ENCODE measurements at places on chromosomes 12 and 14. TPM values are rescaled to one million over a fixed set of nuclear protein-coding genes. Genes with fewer than 3 reads are reported as not detected.

DNA sequence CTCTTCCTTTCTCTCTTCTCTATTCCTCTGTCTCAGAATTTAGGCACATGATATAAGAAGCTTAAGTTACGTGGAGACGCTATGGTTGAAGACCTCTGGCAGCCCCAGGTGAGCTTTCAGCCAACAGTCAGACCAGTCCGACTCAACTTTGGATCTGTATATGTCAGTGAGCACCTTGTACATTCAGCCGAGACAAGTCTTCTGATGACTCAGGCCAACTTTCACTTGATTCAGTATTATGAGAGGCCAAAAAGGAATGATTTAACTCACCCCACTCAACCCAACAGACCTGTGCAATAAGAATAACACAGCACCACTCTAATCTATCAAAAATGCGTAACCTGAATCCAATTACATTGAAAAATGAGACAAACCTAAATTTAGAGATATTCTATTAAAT is 47.5 kb upstream of the FOXG1 start:
- DNase-seq, result no peak

NELL2 gene
- total RNA-seq, result 0.50 TPM

DNA sequence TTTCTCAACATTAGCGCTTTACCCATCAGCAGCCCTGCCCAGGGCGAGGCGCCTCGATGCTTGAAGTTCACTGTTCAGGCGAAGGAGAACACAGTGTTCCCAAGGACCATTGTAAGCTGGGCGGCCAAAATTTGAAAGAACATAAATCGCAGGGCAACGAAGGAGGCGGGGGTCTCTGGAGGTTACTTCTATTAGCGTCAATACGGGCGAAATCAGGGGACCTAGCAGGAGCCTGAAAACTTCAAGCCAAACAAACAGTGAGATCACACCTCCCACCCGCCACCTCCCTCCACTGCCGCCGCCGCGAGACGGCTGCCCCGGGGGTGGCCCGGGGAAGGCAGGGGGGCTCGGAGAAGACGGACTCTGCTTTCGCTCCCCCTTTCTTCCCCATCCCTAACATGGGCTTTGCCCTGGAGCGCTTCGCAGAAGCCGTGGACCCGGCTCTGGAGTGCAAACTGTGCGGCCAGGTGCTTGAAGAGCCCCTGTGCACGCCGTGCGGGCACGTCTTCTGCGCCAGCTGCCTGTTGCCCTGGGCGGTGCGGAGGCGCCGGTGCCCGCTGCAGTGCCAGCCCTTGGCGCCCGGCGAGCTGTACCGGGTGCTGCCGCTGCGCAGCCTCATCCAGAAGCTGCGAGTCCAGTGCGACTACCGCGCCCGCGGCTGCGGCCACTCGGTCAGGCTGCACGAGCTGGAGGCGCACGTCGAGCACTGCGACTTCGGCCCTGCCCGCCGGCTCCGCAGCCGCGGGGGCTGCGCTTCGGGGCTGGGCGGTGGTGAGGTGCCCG is at the start of gene PDZRN4:
Gene PDZRN4 (plus strand): TSS at position 263 of the 783 bp plus-strand sequence.
- DNase-seq, result peak; percentile 32

DNA sequence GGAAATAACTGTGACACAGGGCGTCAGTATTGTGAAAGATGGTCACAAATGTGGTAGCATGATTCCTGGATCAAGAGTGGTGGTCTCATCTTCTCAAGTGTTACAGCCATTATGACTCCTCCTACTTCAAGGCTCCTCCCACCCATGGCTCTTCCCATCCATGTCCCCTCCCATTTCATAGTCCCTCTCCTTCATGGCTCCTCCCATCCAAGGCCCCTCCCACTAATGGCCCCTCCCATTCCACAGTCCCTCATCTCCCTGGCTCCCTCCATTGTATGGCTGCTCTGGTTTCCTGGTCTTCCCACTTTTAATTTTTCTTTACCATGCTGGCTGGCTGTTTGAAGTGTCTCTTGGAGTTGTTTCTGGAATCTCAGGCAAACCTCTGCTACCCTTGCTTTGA is 1375.2 kb upstream of the TMEM132C start:
- DNase-seq, result no peak

TTC9 gene
- 0.67 TPM for total RNA-seq

DNA sequence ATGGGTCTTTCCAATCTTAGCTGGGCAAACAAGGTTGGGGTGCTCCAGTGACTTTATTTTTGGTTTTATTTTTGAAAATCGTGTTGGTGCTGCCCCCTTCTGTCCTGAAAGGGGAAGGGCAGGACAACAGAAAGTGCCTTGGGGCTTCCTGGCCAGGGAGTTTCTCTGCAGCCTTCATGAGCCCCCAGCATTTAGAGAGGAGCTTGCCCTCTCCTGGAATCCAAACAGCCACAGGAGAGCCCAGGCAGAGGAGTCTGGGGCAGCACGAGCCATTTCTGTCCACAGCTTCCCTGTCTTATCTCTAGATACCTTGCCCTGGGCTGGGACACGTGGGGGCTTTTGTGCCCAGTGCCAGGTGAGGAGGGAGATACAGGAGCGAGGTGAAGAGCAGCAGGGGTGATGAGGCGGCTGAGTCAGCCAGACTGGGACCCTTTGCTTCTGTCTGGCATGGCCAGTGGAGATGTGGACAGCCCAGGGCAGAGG is 4.4 kb upstream of the C1RL start:
- no peak for DNase-seq

SOAT2 gene
- total RNA-seq, result 0.12 TPM

GRCh38 chr14:63453443-63453936 is 89.7 kb downstream of the PPP2R5E start:
- no peak for DNase-seq

- DNase-seq, result peak; percentile 58
These were observed 172.9 kb downstream of the ZFP36L1 start for GRCh38 chr14:68619790-68620574.

DNA sequence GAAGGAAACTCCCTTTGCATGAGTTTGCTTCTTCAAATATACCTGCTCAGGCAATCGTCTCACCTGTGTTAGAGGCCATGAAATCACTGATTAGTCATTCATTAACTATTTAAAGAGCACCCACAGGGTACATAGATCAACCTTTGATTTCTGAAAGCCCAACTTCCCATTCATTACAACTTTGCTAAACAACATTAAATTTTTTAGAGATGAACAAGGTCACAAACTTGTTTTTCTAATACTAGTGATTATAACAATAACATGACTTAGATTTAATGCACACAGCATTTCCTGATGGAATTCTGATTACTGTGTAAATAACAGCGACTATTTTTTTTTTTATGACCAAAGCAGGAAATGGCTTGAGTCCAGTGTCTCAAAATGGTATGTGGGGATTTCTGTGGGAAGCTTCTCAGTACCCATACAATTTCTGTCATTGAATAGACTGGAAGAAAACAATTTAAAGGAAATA is 5.4 kb upstream of the ERO1A start:
- no peak for DNase-seq

KRT85 gene
- not detected for total RNA-seq

GRCh38 chr12:70619471-70620152 is 17.6 kb downstream of the PTPRB start:
- DNase-seq, result no peak

DNA sequence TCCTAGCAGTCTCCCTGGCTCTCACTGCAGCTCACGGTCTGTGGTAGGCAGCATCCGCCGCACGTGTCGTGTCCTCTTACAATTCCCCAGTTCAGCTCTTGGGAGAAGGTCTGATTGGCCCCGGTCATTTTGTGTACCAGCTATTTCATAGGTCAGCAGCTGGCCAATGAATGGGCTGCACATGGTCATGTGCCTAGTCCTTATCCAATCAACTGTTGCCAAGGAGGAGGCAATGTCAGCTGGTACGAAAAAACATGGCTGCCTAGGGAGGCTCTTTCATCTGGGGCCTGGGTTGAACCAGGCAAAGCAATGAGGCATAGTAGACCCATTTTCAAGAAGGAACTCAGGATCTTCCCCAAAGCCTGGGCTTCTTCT is 46.1 kb downstream of the RNFT2 start:
- DNase-seq, result no peak

GRCh38 chr12:19507823-19508222 is 68.5 kb downstream of the AEBP2 start:
- no peak for DNase-seq

DNA sequence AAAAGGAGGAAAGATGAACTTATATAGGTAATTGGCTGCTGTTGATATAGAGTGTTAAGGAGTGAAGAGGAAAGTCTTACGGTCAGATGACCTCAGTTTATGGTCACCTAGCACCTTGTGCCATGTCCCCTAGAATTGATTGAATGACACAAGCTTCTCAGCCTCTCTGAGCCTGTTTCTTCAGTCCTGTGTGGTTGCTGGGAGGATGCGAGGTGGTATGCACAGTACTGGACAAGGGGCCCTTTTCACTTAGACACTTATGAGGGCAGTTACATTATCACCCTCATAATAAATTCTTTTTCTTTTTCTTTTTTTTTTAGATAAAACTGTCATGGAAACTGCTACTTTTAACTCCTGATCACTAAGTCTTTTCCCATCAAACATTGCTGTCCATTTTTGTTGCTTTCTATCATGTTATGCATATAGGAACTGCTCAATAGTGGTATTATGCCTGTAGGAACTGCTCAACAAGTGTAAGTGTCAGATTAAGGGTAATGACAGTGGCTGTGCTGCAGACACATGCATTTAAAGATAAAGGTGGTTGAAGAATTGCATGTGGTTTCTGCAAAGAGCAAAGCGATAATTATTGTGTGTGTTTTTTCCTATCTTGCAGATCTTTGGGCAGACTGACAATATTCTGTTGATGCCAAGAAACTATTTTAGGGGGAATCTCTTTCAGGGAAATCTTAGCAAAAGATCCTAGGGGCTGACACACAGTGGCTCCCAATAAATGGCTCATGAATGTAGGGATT is 11.6 kb downstream of the ANO6 start:
- no peak for DNase-seq

DNA sequence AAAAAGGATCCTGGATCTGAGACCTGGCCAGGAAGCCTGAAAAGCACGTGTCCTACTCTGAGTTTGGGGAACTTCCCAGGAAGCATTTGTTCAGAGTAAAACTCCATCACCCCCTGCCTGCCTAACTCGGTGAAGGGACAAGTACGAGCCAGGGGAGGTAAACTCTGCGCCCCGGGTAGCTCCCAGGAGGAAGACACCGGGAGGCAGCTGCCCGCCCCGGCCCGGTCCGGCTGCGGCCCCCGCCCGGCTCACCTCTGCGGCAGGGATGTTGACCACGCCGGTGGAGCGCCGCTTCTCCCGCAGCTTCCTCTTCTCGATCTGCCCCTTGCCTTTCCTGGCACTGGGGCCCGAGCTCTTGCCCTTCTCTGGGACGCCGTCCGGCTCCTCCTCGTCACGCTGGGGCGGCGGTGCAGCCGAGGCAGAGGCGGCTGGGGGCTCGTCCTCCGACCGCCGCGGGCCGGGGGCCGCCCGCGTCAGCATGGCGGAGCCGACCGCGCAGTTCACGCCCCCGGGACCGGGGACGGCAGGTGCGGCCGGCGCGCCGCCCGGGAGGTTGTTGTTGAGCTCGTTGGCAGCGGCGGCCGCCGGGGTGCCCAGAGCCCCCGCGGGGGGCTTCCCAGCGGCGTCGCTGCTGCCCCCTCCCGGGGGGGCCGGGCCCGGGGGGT is 1.2 kb downstream of the PAWR start:
- peak; percentile 54 for DNase-seq

- no peak for DNase-seq
These were observed 342.5 kb downstream of the SLC16A7 start for GRCh38 chr12:59938190-59938962.

DNA sequence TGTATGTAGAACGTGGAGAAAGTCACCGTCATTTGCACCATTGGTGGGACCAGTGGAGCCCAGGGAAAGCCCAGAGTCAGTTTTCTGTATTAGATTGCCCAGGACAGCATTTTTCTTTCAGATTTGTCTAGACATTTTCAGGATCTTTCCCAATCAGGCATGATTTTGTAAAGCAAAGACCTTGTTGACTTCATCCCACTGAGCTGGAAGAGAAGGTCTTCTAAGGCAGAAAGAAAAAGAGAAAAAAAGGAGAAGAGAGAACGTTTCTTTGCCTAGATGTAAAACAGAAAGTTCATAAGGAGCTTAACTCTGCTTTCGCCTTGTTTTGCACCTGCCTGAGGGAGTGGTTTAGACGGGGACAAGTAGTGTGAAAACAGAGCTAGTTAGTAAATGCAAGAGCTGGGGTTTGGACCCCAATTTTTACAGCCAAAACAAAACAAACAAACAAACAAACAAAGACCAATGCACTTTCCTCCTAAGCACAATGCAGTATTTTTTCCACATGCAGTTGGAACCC is 273.1 kb downstream of the ZFP36L1 start:
- no peak for DNase-seq

DNA sequence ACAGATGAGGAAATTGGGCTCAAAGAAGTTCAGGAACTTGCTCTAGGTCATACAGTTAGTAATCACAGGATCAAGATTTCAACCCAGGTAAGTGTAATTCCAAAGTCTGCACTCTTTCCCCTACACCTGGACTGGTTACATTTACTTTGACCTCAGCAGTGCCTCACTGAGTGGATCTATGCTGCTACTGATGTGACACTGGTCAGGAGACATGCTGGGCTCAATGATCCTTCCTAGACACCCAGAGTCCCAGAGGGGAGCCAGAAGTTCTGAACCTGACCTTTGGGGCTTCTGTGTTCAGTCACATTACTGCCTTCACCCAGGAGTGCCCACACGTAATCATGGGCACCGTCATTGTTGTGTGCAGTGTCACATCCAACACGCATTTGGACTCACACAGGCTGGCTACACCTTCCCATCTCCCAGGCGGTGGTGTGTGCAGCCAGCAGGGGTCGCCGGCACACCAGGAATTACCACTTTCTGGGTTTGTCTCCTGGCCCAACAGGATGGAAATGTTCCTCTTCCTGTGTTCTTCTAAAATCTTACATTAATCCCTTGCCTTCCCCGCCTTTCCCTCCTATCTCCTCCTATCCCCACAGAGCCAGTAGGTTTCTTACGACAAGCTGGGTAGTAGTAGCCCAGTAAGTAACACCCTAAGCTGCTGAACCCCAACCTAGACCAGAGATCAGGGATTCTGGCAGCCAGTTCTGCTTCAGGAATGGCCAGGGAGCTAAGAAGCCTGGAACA is 25.6 kb downstream of the CALCOCO1 start:
- DNase-seq, result peak; percentile 89

- DNase-seq, result no peak
These were observed 485.4 kb downstream of the NAV3 start for GRCh38 chr12:78316136-78316535.

GRCh38 chr12:15855646-15856045 is 26.5 kb upstream of the STRAP start:
- no peak for DNase-seq

- no peak for DNase-seq
These were observed 84.7 kb upstream of the MDM1 start for GRCh38 chr12:68416826-68417225.

ARHGEF25 gene
- total RNA-seq, result 11.9 TPM

GRCh38 chr12:2645460-2645859 is 149.3 kb upstream of the FKBP4 start:
- DNase-seq, result no peak

FOXN4 gene
- not detected for total RNA-seq

SMIM41 gene
- not detected for total RNA-seq

GLT8D2 gene
- total RNA-seq, result 6.0 TPM
